ENCODE measurements at places on chromosomes 11 and 22.

DNA sequence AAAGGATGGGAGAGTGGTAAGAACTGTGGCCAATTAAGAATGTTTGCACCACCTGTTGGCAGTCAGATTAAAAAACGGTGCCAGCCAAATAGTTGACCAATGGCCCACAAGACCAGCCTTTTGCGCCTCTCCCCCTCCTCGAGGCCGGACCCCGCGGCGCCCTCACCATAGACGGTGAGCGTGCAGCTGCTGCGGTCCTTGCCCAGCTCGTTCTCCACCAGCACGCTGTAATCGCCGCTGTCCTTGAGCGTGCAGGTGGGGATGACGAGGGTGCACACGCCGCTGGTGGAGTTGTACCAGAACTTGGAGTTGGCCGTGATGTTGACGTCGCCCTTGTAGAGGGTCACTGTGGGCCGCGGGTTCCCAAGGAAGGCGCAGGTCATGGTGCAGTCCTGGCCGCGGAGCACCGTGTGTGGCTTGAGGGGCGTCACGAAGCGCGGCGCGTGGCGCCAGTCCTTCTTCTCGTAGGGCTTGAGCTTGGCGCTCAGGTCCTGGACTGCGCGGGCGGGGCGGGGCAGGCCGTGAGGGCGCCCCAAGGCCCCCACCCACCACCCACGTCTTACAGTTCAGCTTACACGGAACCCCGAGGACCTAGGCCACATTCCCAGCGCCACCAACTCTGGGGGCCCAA is 7.2 kb downstream of the TMEM86A start:
- no peak for DNase-seq

DNA sequence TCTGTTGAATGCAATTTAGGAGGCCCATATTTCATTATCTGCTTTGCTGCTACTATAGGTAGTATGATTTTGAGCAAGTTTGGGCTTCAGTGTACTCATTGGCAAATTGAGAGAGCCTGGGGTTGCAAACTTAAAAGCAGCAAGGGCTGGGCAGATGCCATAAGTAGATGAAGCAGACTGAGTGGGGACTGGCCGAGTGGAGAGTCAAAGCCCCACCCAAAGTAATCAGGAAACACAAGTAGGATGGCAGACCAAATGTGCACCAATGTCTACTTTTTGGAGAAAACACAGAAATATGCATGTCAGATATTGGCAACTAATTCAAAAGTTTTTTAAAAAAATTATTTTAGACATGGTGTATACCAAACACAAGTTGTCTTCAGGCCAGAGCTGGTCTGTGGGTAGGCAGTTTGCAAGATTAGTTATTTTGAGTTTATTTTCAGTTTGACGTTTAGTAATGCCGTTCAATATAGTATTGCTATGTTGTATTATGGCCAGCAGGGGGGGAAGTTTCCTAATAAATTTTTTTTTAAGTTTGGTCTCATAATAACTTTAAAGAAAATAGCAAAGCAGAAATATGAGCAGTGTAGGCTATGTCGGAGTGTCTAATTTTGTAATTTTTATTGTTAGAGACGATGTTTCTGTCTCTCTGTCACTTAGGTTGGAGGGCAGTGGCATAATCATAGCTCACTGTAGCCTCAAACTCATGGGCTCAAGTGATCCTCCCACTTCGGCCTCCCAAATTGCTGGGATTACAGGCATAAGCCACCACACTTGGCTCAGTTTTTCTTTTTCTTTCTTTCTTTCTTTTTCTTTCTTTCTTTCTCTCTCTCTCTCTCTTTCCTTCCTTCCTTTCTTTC is 105.1 kb downstream of the HIPK3 start:
- no peak for DNase-seq

DNA sequence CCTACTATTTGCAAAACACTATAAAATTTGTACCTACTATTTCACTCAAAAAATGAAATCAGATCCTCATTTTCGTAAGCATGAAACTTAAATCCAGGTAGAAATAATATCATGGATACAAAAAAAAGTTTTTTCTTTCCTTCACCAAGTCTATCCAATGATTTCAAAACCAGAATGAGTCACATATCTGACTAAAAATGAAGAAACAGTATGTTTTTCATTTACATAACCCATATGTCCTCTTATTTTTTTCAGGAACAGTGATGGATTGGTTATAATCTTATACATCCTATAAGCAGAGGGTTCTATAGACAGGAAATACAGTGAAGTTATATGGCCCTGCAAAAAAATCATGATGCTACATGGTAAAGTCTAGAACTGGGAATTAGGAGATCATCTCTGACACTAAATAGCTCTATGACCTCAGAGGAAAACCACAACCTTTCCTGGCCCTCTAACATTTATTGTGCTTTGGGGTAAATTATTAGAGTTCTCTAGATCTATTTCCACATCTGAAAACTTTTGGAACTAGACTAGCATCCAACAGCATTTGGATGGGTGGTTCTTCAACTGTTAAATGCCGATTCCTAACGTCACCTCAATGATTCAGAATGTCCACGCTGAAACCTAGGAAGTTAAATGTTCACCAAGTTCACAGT is 10.9 kb downstream of the MTMR2 start:
- no peak for DNase-seq

DNA sequence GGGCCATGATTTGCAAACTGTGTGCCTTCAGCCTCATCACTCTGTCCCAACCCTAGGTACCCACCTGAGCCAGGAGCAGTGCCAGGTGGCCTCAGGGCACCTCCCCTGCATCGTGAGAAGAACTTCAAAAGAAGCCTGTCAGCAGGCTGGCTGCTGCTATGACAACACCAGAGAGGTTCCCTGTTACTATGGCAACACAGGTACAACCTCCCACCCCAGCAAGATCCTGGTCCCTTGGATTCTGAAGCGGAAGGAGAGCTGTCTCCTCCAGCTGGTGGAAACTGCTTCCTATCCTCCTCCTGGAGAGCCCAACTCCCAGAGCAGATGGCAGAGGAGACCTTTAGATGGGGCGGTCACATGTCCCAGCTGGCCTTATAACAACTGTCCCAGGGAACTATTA is 2.9 kb downstream of the ZP1 start:
- no peak for DNase-seq

DNA sequence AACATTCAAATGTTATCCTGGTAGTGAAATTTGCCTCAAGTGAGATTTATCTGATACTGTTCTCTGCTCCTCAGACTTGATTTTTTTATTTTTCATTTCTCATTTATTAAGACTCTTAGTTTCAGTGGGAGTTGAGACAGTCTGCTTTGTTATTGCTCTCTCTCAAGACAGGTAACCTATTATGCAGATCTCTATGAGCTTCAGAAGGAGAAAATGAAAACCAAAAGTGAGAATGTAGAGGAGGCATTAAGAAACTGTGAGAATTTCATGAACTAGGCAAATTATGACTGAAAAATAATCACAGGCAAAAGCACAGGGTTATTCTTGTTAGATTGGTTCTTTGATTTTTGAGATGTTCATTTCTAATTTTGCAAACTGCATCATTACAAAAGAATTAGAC is 290.0 kb upstream of the CHORDC1 start:
- DNase-seq, result no peak

DNA sequence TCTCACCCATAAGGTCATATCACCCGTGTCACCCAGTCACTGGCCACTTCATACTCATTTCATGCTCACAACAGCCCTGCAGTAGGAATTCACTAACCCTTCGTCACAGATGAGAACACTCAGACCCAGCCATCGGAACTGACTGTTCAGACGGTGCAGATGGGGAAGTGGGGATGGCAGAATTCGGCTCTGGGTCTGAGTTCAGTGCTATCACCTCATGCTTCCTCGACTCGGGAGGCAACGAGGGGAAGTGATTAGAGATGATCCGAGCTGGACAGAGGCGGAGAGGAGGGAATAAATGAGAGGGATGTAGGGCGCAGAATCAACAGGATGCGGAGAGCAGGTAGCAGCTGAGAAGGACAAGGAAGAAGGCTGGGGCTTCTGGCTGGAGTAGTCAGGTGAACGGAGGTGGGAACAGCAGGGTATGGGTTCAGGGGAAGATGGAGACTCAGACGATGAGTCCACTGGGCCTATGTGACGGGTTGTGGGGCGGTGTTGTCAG is 4.7 kb downstream of the B3GNT6 start:
- no peak for DNase-seq

- DNase-seq, result no peak
Measured at GRCh38 chr11:106415510-106415909, 338.0 kb downstream of the AASDHPPT start.

DNA sequence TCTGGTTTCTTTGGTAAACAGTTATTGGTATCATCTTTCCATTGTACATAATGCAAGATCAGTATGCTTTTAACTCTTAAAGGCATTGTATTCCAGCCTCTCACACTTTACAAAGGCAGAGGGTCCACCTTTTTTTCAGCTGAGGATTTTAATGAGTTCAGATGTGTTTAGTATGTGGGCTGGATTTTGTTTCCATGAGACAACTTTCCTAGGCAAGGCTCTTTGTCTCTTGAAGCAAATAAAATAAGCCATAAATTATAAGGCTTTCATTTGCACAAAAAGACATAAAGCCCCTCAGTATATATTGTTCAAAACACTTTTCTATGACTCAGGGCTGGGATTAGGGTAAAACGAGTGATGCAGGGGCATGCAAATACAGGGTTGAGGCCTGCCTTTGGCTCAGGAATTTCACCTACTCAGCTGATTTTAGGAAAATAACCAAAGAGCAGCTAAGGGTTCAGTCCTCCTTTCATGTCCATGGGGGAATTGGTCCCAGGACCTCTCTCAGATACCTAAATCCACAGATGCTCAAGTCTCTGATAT is 7.6 kb downstream of the MMP20 start:
- no peak for DNase-seq

GRCh38 chr11:100585728-100586127 is 101.4 kb upstream of the ARHGAP42 start:
- DNase-seq, result no peak

DNA sequence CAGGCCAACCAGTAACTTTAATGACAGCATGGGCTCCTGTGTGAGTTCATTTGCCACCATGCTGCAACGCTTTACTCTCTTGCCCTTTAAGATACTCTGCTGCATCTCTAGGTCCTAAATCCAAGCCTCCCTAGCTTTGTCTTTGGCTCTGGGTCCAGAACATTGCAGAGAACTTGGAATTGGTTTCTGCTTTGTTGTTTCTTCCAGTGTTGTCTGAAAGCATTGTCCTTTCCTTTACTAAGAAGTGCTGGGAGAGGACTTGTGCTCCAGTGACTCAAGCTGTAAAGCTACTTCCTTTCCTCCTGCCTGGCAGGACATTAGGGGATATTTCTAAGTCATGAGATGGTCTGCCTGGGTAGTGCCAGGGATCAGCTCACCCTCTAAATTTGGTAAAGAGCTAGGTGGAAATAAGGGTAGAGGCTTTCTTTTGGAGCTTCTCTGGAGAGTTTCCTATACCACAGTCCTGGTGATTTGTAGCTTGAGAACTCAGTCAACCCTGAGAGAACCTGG is 202.5 kb upstream of the CADM1 start:
- no peak for DNase-seq

GRCh38 chr11:110317516-110317932 is 21.1 kb upstream of the RDX start:
- no peak for DNase-seq

DNA sequence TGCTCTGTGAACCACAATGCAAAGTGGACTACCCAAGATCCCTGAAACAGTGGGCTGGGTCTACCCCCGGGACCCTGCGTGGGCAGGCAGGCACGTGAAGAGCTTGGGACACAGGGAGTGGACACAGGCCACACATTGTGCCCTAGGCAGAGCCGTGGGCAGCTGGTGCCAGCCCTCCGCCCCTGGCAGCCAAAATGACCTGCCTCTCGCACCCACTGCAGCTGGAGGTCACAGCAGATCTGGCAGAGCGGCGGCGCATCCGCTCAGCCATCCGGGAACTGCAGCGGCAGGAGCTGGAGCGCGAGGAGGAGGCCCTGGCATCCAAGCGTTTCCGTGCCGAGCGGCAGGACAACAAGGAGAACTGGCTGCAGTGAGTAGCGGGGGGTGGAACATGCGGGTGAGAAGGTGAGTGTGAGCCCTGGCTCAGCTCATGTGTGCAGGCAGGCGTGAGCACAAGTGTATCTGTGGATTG is 6.7 kb downstream of the SMTN start:
- DNase-seq, result no peak

- DNase-seq, result no peak
Measured at GRCh38 chr22:28019360-28019759, 100.3 kb upstream of the PITPNB start.

DNA sequence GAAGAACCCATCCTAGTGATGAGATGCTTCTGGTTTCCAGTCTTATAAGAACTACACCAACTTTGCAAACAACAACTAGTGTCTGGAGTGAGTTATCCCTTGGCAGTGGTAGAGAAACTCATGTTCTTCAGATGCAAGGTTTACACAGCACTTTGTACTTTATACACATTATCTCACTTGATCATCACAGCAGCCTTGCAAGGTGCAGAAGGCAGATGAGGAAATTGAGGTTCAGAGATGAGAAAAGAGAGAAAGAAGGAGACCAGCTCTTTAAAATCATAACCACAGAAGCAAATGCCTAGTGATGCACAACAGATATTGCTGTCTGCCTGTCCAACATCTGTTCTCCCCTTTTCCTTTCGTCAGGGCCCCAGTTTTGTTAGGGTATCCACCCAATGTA is 16.7 kb upstream of the CD44 start:
- DNase-seq, result no peak

DNA sequence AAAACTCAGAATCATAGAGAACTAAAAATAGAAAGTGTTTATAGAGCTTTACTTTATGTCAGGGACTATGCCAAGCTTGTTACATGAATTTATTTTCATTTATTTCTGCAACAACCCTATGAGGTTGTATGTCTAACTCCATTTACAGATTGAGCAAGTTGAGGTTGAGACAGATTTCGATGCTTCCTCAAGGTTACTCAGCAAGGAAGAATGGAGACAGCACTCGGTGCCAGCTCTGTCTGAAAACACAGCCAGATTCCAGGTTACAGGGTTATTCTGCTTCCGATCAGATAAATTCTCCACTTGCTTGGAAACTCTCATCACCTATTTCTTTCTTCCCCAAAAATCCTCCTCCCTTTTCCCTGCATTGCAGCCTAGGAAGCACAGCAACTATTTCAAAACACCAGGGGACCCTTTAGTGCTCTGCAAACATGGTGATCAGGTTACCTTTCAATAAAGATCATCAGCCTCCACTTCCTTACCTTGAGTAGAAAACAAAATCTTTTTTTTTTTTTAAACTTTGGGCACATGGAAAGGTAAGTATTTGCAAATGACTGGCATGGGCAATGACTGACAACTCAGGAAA is 7.0 kb downstream of the MMP3 start:
- DNase-seq, result no peak

DNA sequence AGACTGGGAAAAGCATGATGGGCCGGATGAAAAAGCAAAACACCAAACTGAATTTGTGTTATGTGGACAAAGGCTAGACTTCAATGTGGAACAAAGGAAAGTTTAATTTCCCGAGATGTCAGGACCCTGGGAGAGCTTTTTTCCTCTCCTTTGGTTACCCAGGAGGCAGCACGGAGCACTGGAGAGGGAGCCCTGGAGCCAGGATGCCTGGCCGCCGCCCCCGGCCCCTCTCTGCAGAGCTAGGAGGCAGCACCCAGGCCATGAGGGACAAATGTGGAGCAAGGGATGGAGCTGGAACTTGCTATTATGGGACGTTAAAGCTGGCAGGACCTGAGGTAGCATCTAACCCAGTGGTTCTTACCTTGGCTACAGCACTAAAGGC is 108.9 kb downstream of the MORC2 start:
- DNase-seq, result no peak
